GM23338 (cell line): ENCODE measurements at places on chromosomes 16 and 17. TPM values are rescaled to one million over a fixed set of nuclear protein-coding genes. Genes with fewer than 3 reads are reported as not detected.

The C16orf86 gene
- polyA plus RNA-seq: 0.90 and 1.1 TPM in 2 replicates

GRCh38 chr17:60971515-60972369, 294.1 kb downstream of the BCAS3 start:
- peak; percentile 78 for DNase-seq

The PDIA2 gene
- polyA plus RNA-seq: 0.39 and 0.52 TPM in 2 replicates

GRCh38 chr16:54421220-54421619, 134.6 kb upstream of the IRX3 start:
- no peak for DNase-seq

- DNase-seq: peak; percentile 71
These were observed 13.3 kb upstream of the RPL38 start for GRCh38 chr17:74190154-74190553.

GRCh38 chr17:77666881-77667395, 291.6 kb upstream of the TNRC6C start:
- no peak for DNase-seq

GRCh38 chr17:66525338-66525737, 222.9 kb downstream of the PRKCA start:
- DNase-seq: no peak

- DNase-seq: no peak
These were observed 70.6 kb downstream of the SREBF1 start for GRCh38 chr17:17766077-17766743.

GRCh38 chr16:69451166-69451565, 26.7 kb downstream of the CYB5B start:
- no peak for DNase-seq

DNA sequence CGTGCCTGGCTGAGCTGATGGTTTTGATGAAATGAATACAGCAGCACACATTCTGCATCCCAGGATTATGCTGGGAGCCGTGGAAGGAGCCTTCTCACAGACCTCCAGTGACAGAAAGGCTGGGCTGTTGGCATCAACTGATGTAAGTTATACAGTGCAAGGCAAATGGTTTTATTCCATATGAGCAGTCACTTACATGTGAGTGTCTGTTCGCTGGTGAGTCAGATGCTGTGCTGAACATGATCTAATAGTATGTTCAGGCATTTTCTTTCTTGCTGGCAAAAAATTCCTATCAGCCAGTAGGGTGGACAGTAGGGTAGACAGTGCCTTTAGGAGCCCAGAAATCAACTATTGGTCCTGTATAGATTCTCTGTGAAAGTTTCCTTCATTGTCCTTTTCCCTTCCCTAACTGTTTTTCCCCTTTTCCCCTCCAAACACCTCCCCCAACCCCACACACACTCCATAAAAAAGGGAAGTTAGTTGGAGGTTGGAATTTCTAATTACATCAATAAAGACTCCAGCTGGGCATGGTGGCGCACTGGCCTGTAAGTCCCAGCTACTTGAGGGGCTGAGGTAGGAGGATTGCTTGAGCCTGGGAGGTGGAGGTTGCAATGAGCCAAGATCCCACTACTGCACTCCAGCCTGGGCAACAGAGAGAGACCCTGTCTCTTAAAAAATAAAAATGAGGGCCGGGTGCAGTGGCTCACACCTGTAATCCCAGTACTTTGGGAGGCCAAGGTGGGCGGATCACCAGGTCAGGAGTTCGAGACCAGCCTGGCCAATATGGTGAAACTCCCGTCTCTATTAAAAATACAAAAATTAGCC, 36.2 kb downstream of the LDHD start:
- DNase-seq: no peak

DNA sequence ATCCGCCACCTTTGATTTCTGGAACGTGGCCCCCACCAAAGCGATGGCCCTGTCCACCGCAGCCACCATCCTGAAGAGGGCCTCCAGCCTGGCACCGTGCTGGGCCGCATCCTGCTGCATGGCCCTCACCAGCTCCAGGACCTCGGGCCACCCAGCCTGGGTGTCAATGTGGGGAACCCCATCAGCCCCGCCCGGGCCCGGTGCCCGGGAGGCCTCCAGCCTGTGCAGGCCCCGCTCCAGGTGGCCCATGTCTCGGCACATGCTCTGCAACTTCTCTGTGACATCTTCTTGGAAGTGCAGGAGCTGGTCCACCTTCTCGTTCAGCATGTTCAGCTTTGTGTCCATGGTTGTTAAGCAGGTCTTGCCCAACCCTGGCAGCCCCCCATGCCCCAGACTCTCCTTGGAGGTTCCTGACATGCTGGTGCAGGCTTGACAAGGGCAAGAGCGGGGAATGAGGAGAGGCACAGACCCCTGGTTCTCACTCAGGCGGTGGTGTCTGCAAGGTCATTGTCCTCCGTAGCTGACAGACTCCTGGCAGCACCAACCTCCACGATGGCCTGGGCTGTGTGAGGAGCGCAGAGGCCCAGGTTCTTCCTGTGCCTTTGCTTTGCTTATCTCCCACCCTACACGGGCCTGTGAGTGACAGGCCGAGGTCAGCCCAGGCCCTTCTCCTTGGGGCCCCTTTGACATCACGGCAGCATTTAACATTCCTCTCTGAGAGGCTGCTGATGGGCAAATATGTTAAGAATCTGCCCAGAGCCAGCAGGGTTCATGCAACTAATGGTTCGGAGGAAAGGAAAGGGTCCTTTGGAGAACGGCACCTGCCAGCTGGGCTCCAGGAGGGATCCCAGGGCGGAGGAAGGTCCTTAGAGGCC, at the start of gene MYLK3:
MYLK3 (minus strand) TSS at position 568 of the 875 bp plus-strand sequence; CDS start at position 417, 151 bp downstream.
- peak; percentile 78 for DNase-seq

GRCh38 chr17:63842173-63842539, 329 bp downstream of the SMARCD2 start:
- DNase-seq: peak; percentile 62

DNA sequence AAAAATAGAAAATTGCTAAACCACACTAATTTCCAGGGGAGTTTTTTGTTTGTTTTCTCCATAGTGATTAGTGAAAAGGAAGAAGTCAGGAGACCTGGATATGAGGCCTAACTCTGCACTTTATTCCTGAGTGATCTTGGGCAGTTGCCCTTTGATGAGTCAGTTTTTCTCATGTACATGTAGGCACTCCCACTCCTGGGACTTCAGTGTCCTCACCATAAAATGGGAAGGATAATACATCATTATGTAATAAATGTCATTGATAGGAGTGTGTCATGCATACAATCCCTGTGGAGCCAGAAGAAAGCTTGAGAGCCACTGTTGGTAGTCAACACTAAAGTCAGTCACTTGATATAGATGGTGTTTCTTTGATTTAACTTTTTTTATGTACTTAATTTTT, 32.5 kb downstream of the WIPF2 start:
- no peak for DNase-seq
